ENCODE measurements at places on chromosomes 6 and 20.

DNA sequence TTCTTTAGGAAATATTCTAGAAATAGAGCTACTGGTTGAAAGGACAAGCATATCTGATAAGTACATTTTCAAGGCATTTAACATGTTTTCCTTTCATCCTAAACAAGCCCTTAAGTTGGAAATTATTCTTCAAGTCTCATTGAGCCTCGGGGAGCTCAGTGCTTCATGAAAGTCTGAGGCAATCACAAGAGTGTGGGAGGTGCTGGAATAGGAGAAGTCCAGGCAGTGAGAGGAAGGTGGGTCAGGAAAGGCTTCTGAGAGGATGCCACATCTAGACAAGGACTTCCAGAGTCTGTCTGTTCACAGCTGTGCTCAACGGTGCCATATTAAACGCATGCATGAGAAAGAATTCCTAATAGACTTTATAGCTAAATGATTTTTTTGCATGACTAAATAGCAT, 69.8 kb downstream of the CD83 start:
- DNase-seq = no peak

- DNase-seq = no peak
Measured at GRCh38 chr6:72855471-72855870, 233.6 kb downstream of the KCNQ5 start.

DNA sequence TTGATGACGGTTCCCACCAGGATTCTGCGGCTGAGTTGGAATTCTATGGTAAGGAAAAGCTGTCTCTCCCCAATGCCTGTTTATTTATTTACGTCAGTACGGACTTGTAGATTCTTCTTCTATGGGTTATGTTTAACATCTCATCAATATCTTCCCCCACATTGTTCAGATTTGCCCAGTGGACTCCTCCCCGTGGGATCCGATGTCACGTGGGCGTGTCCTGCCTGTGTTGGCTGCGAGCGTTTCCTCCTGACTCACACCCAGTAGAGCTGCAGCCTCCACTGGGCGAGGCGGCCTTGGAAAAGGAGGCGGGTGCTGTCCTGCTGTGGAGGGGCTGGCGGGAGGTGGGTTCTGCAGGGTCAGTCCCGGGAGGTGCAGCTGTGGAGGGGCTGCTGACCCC, 46.8 kb upstream of the SLCO4A1 start:
- no peak for DNase-seq

- no peak for DNase-seq
Measured at GRCh38 chr6:120410586-120410985, 923.7 kb downstream of the TBC1D32 start.

- DNase-seq = no peak
Measured at GRCh38 chr20:61879303-61879620, 186.4 kb downstream of the TAF4 start.

GRCh38 chr6:30168741-30169140, 5.4 kb downstream of the TRIM15 start:
- no peak for DNase-seq

DNA sequence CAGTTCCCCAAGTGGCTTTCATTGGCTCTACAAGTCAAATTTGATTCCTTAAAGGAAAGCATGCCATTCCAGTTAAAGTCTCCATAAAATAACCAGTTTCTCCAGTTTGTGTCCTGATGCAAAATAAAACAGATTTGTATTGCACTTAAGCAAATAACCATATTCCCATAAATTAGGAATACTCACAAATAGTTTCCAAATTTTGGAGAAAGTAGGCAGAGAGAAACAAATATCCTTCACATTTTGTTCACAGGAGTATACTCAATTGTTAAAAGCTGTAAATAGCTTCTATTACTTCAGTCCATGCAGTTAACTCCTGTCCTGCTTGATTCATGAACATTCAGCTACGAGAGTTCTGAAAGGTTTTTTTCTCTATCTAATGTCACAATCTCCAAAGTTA, 281.4 kb upstream of the RGS17 start:
- DNase-seq = no peak

DNA sequence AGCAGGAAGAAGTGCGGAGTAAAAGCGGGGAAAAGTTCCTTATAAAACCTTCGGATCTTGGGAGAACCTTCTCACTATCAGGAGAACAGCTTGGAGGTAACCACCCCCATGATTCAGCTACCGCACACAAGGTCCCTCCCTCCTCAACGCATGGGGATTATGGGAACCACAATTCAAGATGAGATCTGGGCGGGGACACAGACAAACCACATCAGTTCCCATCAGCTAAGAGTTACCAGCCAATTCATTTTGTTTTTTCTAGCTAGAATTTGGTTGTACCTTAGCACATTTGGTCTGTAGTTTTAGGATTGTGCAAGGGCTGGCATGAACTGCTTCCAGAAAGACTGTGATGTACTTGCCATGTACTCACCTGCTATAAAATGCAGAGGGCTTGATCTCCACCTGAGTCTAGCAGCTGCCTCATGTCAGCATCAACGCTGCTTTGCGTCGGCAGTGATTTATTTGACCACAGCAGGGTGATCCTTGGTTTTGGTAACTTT, 94.7 kb upstream of the SLC2A12 start:
- DNase-seq = no peak

DNA sequence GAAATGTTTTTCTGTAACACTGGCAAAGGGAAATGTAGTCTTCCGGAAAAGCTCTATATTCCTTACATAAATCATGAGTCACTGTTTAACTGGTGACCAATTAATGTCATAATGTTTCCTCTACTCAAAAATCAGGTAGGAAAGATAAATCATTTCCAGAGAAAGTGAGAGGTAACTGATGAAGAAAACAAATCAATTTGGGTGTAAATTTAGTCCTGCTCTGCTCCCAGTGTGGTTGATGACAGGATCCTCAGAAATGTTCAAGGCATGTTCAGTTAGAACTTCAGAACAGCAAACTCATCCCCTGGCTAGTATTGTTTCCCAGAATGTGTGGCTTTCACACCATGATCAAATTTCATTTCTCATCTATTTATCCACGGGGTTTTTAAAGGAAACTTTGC, 38.8 kb upstream of the SPACA1 start:
- no peak for DNase-seq

GRCh38 chr20:62386383-62387218, at the start of gene RPS21:
RPS21 (plus strand) TSS chr20:62387103; CDS start chr20:62387339, 236 bp downstream.
- peak; percentile 88 for DNase-seq

DNA sequence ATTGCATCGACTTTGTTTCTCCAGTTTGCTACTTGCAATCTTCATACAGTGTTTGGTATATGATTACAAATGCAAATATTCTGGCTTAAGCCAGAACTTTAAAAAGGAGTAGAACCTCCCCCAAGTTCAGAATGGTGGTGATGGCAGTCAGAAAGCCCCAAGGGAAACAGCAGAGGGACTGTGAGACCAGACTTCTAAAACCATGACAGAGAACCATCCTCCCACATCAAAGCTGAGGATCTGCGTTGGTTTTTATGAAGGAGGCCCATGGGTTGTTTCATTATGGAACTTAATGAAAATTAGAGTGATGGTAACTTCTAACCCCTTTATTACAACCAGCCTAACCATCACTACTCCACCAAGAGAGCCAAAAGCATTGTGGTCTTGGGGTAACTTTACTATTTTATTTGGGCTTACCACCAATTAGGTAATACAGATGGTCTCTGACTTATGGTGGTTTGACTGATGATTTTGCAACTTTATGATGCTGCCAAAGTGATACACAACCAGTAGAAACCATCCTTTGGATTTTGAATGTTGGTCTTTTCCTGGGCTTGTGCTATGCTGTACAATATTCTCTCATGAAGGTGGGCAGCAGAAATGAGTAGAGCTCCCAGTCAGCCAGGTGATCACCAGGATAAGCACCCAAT, 10.9 kb upstream of the MRS2 start:
- DNase-seq = no peak

DNA sequence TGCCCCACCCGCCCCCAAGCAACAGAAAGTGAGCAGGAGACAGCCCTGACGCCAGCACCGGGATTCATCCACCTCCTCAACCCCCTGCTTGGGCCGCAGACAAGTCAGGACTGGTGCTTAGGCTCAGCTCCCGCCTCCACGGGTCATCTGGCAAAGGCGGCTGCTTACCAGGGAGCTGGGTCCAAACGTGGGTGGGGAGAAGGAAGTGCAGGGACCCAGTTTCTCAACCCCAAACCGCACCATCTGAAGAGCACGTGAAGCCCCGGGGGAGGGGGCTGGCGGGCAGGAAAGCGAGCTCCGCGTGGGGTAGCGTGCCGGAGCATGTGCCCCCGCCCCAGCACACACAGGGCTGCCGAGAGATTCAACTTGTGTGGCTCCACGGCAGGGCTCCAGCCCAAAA, 87.2 kb downstream of the BMP7 start:
- DNase-seq = no peak

GRCh38 chr6:143522039-143522600, 10.6 kb upstream of the FUCA2 start:
- DNase-seq = no peak

DNA sequence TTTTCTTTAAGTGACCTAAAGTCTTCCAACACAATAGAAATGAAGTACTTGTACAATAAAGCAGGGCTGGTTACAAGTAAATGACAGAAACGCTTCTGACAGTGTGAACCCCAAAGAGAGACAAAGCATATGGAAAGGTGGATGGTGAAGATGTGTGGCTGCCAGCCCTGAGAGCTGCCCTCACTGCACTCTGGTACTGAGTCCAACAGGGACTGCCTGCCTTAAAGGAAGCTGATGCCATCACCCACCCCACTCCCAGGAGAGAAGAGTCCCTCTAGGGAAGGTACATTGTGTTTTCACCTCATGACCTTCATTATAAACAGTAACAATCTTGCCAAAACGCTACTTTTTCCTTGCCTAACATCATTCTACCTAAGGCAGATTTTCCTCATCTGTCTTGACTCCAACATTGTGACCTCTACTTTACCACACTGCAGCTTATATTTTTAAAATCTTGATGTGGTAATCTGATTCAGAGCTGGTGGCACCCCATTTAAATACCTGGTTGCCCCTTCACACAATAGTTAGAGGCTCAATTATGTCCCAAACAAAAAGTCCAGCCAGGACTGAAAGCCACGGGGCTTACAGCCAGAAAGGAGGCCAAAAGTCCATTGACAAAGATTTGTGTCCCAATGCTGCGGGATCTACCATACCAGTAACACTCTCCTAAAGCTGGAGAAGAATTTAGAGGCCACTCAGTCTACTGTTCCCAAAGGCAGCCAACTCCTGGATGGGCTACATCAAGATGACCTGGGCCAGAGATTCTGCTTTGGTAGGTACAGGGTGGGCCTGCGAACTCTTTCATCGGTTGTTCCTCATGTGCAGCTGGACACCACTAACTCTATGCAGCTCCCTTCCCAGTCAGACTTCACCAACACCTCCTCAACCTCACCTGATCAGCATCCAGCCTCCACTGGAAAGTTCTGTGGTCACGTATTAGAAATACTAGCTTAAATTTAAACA, 4.4 kb downstream of the APMAP start:
- DNase-seq = no peak

GRCh38 chr6:128284128-128284527, 236.3 kb downstream of the PTPRK start:
- DNase-seq = no peak

DNA sequence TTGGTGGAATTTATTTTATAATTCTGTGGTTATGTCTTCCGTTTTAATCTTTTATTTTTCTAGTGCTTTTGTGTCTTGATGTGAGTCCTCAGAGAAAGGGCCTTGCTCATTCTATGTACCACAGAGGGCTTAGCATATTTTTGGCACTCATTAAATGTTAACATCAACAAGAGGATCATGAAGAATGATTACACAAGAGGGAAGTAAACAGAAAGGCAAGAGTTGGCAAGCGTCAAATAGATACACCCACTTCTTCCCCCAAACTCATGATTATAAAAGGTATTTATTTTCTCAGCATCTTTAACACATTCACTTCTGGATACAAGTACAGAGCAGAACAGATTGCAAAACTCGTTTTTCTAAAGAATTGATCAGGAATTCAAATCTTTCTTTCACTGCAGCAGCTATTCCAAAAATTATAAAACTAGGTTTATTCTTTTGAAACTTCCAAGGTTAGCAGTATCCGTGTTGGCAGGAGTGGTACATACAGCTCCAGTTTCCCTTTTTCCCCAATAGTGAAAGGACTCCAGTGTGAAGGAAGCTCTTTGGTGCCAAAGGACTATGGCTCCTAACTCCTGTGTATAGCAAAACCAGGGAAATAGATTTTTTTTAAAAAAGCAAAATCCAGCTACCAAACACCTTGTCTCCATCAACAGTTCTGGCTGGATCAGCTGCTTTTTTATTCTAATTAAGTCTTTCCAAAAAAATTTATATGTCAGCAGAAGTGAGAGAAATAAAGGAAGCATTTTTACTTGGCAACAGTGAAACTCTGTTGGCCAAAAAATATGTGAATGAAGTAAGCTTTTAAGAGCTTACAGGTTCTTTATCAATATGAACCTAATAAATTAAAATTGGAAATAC, 221.9 kb downstream of the ADGRG6 start:
- no peak for DNase-seq

DNA sequence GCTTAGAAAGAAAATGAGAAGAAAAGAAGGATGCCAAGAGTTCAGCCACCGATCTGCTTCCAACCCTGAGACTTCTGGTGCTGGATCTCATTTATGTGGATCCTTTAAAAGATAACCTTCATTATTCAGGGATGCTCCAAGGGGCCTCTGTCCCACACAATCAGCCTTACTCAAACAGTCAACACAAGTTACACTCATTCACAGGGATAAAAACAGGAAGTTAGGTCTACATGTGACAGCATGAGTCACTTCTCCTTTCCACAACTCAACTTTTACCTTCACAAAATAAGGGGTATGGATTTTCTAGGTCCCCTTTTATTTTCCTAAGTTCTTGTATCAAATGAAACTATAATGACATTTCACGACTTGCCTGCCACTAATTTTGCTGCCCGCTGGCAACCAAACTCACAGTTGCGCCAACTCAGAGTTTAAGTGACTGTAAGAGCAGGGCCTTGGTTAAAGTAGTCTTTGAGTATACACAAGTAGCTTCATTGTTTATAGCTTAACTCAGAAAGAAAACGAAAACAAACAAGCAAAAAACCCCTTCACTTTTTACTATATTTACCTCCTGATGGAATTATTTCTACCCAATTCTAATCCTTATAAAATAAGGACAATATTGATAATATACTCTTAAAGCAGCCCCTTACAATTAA, 278.8 kb upstream of the RUNX2 start:
- no peak for DNase-seq

DNA sequence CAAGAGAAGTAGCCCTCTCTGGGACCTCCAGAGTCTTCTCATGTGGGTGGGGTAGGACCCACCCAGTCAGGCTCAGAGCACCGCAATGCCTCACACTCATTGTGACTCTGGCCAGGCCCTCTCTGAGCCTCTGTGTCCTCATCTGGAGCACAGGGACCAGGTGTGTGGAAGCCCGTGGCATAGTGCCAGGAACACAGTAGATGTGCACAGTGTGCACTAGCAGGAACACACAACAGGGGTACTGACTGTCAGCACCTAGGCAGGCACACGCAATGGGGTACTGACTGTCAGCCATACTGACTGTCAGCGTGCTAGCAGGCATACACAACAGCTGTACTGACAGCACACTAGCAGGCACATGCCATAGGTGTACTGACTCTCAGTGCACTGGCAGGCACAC, 2.0 kb upstream of the STMN3 start:
- no peak for DNase-seq
